ENCODE measurements at places on chromosomes 11 and 22.

DNA sequence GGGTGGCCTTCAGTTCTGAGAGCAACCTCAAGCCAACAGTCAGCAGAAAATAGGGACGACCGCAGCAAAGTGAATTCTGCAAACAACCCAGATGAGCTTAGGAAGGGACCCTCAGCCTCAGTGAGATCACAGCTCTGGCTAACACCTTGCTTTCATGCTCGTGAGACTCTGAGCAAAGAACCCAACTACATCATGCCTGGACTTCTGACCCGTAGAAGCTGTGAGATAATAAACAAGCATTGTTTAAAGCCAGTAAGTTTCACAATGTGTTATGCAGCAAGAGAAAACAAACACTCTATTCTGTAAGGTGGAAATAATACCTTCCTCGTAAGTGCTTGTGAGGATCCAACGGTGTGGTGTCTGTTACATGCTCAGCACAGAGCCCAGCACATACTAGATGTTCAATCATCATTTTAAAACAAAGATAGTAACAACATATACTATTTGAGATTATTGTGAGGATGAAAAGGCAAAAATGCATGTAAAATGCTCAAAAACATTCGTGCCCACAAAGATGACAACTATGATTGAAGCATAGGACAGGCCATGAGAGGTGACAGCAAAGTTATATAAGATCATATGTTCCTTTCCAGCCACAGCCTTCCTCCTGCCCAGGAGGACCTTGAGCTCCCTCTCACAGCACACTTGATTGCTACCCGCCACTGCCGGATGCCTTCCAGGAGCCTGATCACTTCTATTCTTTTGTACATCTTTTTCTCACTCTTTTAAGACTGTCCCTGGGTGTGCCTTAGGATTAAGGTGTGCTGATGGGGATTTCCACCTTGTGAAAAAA is 433.3 kb downstream of the BUD13 start:
- no peak for DNase-seq

DNA sequence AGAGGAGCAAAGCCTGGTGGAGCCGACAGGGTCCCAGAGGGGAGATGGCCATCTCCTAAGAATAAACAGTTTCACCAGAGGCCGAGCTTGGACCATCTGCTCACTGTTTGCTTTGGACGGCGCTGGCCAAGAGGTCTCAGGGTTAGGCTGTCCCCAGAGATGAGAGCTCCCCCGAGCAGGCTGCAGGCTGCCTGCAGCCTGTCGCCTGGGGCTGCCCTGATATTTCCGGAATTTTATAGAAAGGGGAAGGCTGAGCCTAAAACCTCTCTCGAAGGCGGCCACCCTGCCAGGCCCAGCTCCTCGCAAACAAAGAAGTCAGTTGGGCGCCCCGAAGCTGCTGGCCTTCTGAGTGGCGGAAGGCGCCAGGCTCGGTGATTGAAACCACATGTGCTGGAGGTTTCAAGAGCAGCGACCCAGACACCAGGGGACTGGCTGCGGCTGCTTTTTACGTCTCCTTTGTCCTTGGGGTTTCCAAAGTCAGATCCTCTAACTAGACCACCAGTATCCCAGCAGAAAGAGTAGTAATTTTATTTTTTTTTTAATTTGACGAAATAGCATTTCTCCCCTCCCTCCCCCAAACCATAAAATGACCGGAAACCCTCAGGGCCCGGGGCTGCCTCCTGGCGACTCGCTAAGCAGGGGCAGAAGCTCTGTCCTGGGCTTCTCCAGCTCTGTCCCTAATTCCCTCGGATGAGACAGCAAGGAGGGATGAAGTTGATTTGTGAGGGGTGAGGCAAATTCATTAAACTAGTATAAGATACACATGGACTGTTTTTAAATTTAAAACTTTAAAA is 57.4 kb downstream of the CLMP start:
- no peak for DNase-seq

GRCh38 chr22:45103756-45104155 is 60.0 kb upstream of the NUP50 start:
- no peak for DNase-seq

DNA sequence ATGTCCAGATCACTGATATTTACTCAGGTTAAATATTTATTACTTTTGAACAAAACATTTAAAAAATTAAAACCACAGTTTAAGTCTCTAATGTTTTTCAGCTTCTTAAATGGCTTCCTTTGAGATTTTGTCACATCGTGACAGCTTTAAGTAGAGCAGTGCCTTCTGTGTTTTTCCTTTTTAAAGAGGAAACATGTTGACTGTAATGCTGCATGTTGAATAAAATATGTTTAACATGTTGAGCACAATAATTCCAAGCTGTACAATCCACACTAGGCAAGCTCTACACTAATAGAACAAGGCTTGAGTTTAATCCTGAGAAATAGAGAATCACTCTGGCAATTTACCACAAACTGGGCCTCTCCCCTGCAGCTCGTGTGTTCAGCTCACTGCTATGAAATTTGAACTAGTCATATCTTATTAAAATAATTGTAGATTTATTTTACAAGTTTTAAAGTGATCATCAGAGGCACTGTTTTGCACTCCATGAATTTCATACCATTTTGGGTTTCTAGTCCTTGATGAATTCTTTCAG is 368.3 kb downstream of the SOX6 start:
- no peak for DNase-seq

GRCh38 chr11:74429205-74429604 is 31.0 kb upstream of the PGM2L1 start:
- no peak for DNase-seq

GRCh38 chr11:27287205-27287604 is 75.8 kb downstream of the CCDC34 start:
- DNase-seq = no peak

GRCh38 chr11:132563050-132563449 is 969.3 kb downstream of the OPCML start:
- no peak for DNase-seq

- DNase-seq = no peak
Measured at GRCh38 chr11:79353706-79354105, 87.1 kb downstream of the TENM4 start.

DNA sequence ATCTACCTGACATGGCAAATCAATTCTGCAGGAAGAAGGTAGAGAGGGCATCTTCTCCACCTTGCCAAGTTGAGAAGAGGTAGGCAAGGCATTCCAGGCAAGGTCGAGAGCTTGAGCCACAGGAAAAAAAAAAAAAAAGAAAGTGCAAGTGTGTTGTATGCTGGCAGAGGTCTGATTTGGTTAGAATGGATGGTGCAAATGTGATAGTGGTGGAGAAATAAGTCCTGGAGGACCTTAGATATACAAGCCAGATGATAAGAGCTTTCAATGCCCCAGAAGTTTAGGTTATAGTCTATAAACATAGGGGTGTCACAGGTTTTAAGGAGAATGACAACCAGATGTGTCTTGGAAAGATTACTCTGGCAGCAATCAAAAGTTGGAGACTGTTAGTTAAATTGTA is 1.4 kb downstream of the FBXO3 start:
- DNase-seq = no peak

GRCh38 chr11:131064373-131064991 is 148.2 kb upstream of the SNX19 start:
- DNase-seq = peak; percentile 31

GRCh38 chr11:57476757-57477506 is 16.6 kb downstream of the RTN4RL2 start:
- no peak for DNase-seq

DNA sequence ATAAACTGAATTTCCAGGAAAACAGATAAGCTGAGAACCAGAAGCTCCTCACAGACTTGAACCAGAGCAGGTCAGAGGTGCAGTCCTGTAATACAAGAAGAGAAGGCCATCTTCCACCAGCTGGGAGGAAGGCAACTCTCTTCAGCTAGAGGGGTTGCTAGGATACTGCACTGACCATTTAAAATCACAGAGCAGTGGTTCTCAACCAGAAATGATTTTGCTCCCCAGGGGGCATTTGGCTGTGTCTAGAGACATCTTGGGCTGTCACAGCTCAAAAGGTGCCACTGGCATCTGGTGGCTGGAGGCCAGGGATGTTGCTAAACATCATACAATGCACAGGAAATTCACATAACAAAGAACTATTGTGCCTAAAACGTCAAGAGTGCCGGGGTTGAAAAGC is 17.2 kb downstream of the OPCML start:
- no peak for DNase-seq

GRCh38 chr11:77081381-77081851 is 14.6 kb downstream of the CAPN5 start:
- DNase-seq = no peak

GRCh38 chr11:117179048-117179999 is 781 bp downstream of the SIDT2 start:
- no peak for DNase-seq

DNA sequence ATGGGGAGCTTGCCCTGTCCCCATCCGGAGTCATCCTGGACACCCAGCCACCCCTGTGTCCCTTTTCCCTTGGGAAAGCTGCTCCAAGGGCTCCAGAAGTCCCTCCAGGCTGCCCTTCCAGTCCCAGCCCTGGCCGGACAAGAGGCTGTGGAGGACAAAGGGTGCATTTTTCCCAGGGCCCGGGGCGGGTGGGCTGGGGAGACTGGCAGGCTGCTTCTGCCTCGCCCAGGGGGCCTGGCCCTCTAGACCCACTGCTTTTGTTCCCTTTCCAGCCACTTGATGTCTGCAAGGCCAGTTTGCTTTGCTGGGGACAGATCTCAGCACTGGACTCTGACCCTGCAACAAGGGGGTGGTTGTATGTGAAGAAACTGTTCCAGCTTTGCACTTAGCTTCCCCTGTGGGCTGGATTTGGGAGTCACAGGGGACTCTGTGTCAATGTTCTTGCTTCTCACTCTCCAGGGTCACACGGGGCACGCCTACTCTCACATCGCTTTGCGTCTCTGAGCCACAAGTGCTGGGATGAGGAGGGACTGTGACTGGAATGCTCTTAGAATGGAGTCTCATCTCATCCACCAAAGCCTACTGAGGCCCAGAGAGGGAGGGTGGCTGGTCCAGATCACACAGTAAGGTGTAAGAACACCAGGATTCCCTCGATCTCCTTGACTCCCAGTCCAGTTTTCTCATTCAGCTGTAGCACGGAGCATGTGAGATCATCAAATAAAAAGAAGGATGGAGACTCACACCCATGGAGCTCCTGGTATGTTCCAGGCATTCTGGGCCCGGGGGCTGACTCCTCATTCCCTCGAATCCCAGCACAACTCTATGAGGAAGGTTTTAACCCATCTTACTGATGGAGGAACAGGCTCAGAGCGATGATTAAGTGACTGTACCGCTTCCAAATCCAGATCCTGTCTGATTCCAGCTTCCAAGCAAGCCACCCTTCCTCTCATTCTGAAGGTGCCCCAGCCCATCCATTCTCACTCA is 59.9 kb downstream of the FBXO7 start:
- no peak for DNase-seq

DNA sequence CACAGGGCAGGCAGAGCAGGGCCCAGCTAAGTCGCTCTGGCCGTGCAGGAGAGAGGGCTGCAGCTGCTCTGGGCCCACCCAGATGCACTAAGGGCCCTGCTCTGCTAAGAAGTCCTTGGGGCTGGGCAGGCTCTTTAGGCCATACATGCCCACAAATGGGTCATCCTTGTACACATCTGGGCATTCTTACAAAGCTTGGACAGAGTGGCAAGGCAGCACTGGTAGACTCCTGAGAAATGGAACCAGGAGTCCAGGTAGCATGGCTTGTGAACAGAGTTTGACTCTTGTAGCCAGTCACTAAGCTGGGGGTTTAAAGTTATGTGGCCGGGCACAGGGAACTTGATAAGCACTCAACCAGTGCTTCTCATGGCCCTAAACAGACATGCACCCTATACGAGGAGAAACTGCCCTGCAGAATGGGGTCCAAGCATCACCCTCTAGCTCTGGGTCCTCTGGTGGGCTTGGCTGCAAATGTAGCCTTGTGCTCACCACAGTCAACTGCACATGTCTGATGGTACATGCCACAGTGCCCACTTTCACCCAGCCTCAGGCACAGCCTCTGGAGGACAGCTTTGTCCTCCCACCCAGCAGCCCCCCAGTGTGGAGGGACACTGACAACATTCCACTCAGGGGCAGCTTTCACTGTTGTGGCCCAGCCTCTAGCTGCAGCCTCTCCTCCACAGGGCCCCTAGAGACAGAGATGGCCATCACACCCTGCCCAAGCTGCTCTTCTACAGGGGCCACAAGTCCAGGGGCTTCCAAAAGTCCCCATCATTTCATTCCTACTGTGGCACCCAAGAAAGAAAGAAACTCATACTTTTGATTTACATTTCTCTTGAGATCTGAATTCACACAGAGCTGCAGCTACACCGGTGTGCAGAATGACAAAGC is 75.2 kb downstream of the DGCR2 start:
- no peak for DNase-seq

DNA sequence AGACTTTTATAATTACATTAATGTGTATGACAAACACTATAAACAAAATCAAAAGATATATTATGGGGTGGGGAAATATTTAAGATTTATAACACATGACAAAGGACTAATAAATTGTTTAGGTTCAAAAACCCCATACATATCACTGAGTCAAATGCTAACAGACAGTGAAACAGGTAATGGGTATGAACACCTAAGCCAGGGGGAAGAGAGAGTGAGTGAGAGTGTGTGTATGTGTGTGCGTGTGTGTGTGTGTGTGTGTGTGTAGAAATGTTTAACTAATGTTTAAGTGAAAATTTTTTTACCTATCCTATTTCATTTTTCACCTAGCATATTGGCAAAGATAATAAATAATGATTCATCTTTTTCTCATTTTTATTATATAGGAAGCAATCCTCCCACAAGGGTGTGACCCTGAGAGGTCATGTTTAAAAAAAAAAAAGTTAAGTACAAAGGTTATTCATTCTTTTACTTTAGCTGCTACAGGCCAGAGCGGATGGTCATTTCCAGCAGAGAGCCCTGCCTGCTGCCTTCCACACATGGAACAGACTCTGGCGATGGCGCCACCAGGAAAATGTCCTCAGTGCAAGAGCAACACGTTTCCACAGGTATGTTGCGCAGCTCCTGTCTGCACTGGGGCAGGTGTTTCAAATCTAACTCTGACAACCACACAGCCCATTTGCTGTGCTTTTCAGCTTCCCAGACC is 72.9 kb downstream of the PISD start:
- no peak for DNase-seq

GRCh38 chr11:102843489-102843888 is at the start of gene MMP3:
Gene MMP3 (minus strand): TSS chr11:102843609. CDS start chr11:102843546, 63 bp downstream.
- no peak for DNase-seq

GRCh38 chr11:41978945-41979344 is 519.5 kb upstream of the LRRC4C start:
- DNase-seq = no peak

DNA sequence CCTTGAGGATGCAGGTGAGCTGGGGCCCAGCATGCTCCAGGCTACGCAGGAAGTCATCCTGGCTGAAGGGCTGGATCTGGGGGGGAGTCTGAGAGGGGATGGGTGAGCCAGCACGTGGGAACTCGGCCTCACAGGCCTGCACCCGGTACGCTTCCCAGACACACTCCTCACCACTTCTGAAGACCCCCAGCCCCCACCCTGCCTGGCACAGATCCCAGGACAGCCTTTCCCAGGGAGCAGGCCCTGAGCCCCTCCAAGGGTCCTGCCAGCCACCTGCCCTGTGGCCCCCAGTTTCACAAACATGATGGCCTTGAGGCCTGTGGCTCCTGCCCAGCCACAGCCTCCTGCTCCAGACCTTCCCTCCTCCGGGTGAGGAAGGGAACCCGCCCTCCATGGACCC is 5.6 kb upstream of the PLXNB2 start:
- DNase-seq = no peak

Measured in amniotic epithelial cell (primary cell).